ENCODE measurements at places on chromosomes 7 and 10.
A peak's percentile ranks its signal among the peaks of the same experiment; 100 is the strongest.

- DNase-seq: no peak
Measured at GRCh38 chr10:131174651-131175540, 136.6 kb downstream of the TCERG1L start.

GRCh38 chr7:128790315-128791041 is 1.3 kb upstream of the CCDC136 start:
- no peak for DNase-seq

DNA sequence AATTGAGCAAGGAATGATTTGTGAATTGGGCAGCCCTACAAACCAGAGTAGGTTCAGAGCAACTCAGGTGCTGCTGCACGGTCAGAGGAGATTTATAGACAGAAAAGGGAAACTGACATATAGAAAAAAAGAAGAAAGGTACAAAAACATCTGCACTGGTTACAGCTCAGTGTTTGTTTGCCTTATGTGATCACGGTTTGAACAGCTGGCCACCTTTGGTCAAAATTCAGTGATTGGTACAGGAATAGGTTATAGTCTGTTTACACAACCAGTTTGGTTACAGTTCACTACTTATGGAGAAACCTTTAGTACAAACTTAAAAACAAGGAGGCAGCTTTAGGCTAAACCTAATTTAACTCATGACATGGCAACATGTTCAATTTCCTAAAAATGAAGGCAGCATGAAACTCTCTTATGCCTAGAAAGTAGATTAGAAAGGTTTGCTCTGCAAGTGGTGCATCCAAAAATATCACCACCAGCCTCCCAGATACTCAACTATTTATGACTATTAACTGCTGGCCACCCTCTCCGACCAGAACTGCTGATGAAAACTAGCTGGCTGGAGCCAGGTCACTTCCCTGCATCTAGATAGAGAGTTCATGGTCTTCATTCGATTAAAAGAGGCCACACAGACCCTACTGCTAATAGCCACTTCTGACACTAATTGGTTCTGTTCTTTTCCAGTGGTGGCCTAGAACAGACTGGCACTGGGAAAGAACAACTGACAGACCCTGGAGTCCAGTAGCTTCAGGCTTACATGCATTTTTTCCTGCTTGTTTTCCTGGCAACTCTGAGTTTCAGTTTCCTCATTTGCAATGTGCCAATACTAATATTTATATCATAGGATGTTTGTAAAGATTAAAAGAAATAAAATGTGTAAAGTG is 548.0 kb downstream of the CCSER2 start:
- no peak for DNase-seq

DNA sequence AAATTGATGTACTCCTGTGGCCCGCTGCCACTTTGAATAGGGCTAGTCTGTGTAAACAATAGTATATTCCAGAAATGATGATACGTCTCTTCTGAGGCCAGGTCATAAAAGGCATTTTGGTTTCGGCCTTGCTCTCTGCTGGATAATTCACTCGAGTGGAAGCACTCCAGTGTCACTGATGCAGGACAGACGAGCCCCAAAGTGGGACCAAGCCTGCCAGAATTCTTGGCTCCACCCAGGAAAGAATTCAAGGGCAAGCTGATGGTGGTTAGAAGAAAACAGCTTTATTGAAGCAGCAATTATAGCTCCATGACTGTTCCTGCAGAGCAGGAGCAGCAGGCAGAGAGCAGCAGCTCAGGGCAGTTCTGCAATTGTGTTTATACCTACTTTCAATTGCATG is 717.6 kb downstream of the GRM8 start:
- no peak for DNase-seq

- DNase-seq: no peak
Measured at GRCh38 chr10:17657103-17657500, 13.2 kb downstream of the STAM start.

DNA sequence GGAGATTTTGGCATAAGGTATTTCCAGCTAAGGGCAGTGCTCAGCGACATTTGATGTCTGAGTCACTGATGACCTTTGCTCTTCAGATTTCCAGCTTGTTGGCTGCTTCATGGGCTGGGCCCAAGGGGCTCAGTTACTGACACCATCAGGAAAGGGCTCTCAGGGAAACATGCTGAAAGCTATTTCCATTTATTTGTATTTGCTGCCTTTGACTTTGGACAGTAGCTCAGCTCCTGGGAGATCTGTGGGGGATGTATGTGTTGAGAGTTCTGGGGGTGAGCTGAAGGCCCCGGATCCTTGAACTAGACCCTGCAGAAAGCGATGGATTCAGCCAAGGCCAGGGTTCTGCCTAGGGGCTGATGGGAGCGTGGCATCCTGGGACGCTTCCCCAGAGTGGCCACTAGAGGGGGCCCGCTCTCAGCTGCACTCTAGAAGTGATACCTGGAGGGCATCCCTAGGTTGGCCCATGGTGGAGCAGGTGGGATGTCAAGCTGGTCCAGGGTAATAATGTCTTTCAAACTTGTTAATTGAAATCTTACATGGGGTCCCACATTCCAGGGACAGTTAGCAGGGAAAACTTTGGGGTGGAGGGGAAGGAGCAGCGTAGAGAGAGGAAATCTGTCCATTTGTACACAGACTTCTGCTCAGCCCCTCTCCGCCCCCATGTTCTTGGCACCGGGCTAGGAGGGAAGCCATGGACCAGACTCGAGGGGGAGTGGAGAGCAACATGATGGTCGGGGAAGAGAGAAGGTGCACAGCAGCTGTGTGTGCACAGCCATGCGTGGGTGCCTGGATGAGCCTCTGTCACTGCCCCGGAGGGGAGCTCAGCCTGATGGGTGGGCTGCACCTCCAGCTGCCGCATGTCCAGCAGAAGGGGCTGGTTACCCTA is 3.0 kb upstream of the BTBD16 start:
- DNase-seq: peak; percentile 33

DNA sequence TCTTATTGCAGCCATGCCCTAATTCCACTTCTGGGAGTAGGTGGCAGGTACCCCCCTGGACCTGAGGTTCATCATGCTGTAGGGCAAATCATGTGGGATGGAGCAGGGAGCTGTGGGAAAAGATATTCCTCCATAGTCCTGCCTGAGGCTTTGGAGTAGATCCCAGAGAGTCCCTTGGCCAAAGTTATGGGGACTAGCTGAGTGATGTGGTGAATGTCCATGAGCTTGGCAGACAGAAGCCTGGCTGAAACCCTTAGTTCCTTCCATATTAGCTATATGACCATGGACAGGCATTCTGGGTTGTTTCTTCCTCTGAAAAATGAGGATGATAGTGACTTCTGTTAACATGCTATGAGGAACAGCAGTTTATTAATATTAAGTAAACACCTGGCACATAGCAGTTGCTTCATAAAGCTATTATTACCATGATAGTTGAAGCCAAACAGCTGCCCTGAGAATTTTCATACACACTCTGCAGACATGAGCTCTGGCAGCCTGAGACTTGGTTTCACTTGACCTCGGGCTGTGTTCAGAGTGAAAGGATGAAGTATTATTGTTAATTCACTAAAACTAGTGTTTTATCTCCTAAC is 15.0 kb upstream of the IMPDH1 start:
- DNase-seq: no peak

DNA sequence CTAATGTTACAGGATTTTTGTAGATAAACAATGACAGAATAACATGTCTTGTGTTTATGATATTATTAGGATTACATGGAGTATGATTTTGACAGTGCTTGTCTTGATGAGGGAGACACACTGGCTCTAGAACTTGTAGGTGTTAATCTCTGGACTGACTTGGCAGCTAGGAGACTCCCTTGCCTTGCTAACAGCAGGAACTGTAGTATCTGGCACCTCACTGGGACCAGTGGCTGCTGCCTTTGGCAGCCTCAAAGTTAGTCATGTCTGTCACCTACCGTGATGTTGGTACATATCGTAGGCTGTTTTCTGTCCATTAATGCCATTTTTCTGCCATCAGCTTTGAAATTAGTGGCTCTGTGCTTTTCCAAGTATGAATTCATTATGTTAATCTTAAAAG is 261.5 kb downstream of the CDK14 start:
- no peak for DNase-seq

GRCh38 chr7:19107356-19108146 is 9.9 kb downstream of the TWIST1 start:
- DNase-seq: peak; percentile 87

DNA sequence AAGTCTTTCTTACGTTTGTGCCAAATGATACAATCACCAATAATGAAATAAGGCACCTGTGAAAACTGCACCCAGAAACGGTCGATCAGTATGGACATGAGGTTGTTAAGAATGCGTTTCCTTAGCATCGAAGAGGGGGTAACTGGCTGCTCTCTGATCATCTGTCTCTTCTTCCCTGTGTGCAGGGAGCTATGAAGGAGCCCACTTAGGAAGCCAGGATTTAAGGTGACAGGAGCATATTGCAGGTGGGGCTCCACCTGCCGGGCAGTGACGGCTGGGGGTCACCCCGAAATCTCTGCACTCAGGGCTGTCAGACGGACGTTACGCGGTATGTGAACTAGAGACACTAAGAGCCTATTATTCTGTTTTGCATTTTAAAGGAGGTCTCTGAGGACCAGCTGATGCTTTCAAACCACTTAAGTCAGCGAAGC is 64.5 kb downstream of the CARD11 start:
- DNase-seq: no peak

- peak; percentile 85 for DNase-seq
Measured at GRCh38 chr10:50635286-50635685, 11.5 kb upstream of the SGMS1 start.

DNA sequence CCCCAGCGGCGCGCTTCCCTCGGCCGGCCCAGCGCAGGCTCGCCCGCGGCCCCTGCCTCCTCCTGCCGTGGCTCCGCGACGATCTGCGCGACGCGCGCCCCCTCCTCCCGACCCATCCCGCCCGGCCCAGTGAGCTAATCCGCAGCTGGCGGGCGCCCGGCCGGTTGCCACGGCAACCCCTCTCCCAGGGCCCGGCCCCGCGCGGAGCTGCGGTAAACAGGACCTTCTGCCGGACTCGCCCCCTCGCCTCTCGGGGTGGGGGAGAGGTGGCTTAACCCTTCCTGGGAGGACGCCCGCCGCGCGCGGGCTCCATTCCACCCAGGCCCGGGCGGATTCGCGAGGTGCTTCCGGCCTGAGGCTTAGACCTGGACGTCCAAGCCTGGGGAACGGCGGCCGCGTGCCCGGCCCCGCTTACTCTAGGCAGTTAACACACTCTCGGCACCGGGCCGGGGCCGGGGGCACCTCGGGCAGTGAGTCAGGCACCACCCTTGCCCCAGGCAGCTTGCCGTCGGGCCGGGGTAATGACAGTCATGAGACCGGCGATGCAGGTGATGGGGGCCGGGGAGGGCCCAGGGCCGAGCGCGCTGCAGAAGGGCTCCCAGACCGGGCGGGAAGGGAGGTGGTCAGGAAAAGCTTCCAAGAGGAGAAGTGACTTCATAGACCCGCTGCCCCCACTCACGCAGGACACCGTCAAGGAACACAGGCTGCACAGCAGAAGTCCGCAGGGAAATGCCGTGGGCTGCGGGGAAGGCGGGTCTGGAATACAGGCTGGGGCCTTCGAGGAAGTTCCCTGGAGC is at the start of gene DENND2A:
TSS of gene DENND2A (minus strand) at position 87 of the 797 bp plus-strand sequence. CDS start 38,416 bp downstream, outside the sequence.
- peak; percentile 68 for DNase-seq

DNA sequence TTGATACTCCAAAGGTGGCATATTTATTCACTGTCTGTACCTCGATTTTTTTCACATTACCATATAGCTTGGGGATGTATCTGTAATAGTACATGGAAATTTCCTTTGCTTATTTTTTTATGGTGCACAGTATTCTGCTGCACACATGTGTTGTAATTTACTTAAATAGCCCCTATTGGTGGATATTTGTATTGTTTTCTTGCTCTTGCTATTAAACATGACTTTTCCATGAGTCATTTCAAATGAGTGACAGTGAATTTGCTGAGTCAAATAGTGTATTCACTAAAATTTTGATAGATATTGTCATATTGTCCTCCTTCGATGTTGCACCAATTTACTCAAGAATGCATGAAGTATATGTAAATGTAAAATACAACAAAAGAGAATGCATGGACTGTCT is 122.7 kb upstream of the STEAP4 start:
- peak; percentile 11 for DNase-seq

DNA sequence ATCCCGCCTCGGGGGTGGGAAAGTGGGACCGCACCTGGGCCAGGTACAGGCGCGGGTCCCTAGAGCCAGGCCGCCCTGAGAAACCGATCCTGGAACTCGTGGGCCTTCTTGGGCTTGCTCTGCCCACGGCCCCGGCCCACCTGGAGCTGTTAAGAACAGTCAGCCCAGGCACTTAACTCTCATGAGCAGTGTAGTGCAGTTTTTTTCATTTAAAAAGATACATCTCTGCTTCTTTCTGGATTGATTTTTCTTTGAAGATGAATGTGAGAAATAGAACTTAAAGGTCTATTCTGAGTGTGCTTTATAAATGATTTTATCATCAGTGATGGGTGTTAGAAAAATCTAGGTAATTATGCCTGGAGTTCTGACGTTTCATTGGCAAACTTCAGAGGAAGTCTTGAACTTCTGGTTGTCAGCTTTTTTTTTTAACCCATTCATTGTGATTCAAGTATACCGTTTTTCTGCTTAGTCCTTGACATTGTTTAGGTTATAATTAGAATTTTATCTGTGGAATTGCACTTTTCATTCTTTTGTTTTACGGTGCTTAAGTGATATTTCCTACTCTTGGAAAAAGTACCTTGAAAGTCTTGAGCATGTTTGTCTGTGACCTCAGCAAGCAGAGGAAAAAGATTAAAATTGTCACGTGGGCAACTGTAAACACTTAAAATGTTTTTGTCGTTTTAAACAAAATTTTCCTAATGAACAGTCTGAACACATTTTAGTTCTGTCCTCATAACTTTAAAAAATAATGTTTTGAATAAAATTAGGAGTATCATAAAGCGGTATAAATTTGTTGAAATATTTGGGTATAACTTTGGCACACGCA is 906 bp downstream of the CDK1 start:
- DNase-seq: peak; percentile 7

DNA sequence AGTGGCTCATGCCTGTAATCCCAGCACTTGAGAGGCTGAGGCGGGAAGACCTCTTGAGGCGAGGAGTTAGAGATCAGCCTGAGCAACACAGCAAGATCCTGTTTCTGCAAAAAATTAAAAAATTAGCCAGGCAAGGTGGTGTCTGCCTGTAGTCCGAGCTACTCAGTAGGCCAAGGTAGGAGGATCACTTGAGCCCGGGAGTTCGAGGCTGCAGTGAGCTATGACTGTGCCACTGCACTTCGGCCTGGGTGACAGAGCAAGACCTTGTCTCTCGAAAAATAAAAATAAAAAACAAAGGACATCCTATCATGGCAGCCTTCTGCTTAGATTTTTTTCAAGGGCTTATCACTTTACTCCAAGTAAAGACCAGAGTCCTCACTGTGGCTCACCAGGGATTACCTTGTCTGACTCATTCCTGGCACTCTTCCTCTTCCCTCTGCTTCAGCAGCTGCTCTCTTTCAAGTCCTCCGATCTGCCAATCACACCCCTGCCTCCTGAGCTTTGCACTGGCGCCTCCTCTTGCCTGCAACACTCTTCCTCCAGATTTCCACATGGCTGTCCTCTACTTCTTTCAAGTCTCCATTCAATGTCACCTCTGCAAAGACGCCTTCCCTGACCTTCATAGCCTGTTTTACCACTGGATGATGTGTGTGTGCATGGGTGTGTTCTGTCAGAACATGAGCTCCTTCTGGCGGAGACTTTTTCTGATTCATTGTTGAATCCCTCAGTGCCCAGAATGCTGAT is 7.7 kb downstream of the PRTFDC1 start:
- DNase-seq: peak; percentile 35
